ENCODE measurements at places on chromosomes 3 and 15.

GRCh38 chr3:52441772-52442332 lies 3.1 kb downstream of the SEMA3G start:
- H3K27me3 ChIP-seq = no peaks in the 10 kb centered on the region
- H3K4me3 ChIP-seq = no peak overlapping the region
- H3K4me1 ChIP-seq = peaks cover 29% of the 10 kb centered on the region
- H3K27ac ChIP-seq = no peak overlapping the region

DNA sequence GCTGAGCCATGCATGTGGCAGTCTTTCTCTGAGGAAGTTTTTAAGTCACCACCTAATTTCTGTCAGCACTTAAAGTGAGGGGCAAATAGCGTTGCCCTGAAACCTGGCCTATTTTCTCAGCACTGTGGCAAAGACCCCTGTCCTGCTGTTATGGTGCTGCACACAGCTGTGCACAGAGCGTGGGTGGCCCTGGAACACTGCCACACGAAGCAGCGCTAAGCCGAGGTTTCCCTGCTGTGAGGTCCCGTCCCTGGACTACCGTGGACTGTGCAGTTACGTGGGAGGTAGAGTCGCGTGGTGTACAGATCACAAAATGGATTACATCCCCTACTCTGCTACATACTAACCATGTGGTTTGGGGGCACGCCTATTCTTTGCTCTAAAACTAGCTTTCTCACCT lies 101.6 kb upstream of the NR2E3 start:
- no peak overlapping the region for H3K4me3 ChIP-seq
- peaks cover 16% of the 10 kb centered on the region for H3K4me1 ChIP-seq
- H3K36me3 ChIP-seq = no peaks in the 10 kb centered on the region
- H3K27ac ChIP-seq = peak overlapping the region; percentile 70
- DNase-seq = no peak
- H3K27me3 ChIP-seq = no peaks in the 10 kb centered on the region

- H3K4me3 ChIP-seq = no peak overlapping the region
- H3K27me3 ChIP-seq = peaks cover 54% of the 10 kb centered on the region
- H3K4me1 ChIP-seq = no peaks in the 10 kb centered on the region
- H3K36me3 ChIP-seq = no peaks in the 10 kb centered on the region
- H3K27ac ChIP-seq = no peak overlapping the region
Observed at GRCh38 chr15:68550498-68551295, 28.1 kb upstream of the CORO2B start.

DNA sequence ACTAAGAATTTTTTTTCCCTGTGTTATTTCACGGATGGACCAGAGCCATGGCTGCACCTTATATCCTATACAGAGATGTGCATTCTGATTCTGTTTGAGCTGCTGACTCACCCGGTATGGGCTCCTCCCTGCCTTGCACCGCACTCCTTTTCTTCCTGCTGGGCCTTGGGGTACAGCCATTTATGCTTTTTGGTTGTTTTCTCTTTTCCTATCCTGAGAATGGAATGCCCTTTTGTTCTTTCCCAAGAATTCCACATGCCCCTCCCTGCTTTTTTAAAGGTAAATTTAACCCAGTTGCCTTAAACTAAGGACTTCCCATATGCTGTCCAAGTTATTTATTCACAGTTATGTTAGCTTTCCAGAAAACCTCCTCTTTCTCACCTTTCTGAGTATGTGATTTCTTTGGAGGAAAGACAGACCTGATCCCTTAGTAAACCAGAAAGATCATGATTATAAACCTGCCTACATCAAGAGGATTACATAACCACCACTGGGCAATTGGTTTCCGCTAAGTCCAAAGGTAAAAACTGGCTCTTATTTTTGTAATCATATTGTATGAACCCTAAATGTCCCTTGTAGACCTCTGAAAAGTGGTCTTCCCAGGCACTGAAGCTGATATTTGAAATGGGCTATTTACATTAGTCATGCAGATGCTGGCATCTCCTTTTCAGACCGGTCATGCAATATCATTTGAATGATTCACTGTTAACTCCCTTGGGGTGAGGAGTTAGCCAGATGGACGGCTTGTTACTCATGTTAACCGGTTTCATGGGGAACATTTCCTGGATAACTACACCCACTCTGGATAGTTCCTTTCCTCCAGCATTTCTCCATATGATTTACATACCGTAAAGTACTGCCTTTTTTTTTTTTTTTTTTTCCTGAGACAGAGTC lies 45.5 kb downstream of the TMOD3 start:
- H3K27ac ChIP-seq = peak overlapping the region; percentile 92
- peaks cover 24% of the 10 kb centered on the region for H3K4me1 ChIP-seq
- DNase-seq = no peak
- no peak overlapping the region for H3K4me3 ChIP-seq
- peaks cover 49% of the 10 kb centered on the region for H3K36me3 ChIP-seq

- H3K4me1 ChIP-seq = no peaks in the 10 kb centered on the region
- H3K4me3 ChIP-seq = no peak overlapping the region
- DNase-seq = no peak
- H3K27ac ChIP-seq = no peak overlapping the region
- H3K27me3 ChIP-seq = no peaks in the 10 kb centered on the region
Observed at GRCh38 chr3:5607581-5607980, 420.1 kb downstream of the EDEM1 start.

GRCh38 chr3:54733106-54734006 lies 194.5 kb downstream of the LRTM1 start:
- no peak for DNase-seq
- H3K27ac ChIP-seq = no peak overlapping the region
- H3K4me3 ChIP-seq = no peak overlapping the region

DNA sequence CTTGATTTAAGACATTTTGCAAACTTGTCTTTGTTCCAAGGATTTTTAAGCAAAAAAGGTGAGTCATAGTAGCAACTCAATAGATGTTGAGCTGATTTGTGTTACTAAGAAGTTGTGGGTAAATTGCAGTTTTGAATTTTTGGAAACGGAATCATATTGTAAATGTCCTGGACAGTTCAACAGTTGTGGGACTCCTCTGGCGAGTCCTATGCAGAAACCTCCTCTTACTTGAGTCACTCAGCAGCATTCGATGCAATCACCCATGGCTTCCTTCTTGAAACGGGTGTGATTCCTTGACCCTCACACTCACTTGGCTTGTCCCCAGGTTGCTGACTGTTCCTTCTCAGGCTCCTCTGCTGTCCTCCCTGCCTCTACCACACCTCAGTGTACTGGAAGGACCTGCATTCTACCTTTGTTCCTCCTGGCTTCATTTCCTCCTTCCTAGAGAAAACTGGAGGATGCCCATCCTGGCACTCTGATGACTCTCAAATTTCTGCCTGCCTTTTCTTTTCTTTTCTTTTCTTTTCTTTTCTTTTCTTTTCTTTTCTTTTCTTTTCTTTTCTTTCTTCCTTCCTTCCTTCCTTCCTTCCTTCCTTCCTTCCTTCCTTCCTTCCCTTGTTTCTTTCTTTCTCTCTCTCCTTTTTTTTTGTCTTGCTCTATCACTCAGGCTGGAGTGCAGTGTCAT lies 52.8 kb upstream of the DGKG start:
- H3K4me3 ChIP-seq = no peak overlapping the region
- peak overlapping the region; percentile 83 for H3K27ac ChIP-seq
- no peaks in the 10 kb centered on the region for H3K27me3 ChIP-seq
- peaks cover 20% of the 10 kb centered on the region for H3K4me1 ChIP-seq

- DNase-seq = no peak
- no peaks in the 10 kb centered on the region for H3K4me1 ChIP-seq
- no peaks in the 10 kb centered on the region for H3K27me3 ChIP-seq
- no peak overlapping the region for H3K4me3 ChIP-seq
- no peak overlapping the region for H3K27ac ChIP-seq
Observed at GRCh38 chr15:57472861-57473260, 96.6 kb downstream of the CGNL1 start.

- H3K4me3 ChIP-seq = no peak overlapping the region
- no peaks in the 10 kb centered on the region for H3K36me3 ChIP-seq
- no peak overlapping the region for H3K27ac ChIP-seq
- H3K4me1 ChIP-seq = no peaks in the 10 kb centered on the region
- DNase-seq = no peak
- no peaks in the 10 kb centered on the region for H3K27me3 ChIP-seq
Observed at GRCh38 chr3:154588831-154589230, 158.8 kb upstream of the GPR149 start.

Data from esophagus squamous epithelium (tissue), 5 donors.